ENCODE measurements at places on chromosomes 2 and 18.

DNA sequence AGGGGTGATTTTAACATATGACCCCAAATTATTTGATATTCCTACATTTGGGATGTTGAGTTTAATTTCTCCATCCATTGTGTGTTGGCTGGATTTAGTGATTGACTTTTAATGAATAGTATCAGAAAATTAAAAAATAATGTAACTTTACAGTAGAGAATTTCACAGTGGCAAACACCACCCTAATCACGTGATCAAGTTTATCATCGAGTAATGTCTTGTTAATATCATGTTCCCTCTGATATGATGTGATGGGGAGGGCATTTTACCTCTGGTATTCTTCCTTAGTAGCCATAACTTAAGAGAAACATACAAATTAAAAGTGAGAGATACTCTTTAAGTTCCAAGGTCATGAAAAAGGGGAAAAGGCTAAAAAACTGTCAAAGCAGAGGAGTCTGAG is 602.0 kb upstream of the CELF4 start:
- DNase-seq: no peak

GRCh38 chr2:231902598-231902997 is 23.6 kb downstream of the NPPC start:
- no peak for DNase-seq

- no peak for DNase-seq
Observed at GRCh38 chr2:48719480-48720177, 35.9 kb downstream of the LHCGR start.

GRCh38 chr2:52345676-52346075 is 1313.7 kb upstream of the NRXN1 start:
- DNase-seq: no peak

- DNase-seq: no peak
Observed at GRCh38 chr18:24917767-24918166, 434.2 kb downstream of the ZNF521 start.

DNA sequence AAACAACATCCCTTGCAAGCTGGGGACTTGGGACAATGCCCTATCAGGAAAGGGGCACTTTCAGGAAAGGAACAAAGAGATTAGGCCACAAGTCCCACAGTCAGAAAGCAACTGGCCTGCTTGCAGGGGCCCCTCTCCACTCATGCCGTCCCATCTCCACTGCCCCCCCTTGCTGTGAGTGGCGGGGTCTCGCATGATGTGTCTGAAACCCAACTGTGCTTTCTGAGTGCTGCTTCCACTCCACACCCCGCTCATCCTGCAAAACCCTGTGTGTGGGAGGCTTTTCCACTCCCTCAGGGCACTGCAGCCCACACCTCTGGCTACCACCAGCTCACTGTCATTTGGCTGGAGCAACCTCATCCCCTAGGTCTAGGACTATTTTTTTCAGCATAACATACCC is 7.9 kb downstream of the HS6ST1 start:
- DNase-seq: no peak

DNA sequence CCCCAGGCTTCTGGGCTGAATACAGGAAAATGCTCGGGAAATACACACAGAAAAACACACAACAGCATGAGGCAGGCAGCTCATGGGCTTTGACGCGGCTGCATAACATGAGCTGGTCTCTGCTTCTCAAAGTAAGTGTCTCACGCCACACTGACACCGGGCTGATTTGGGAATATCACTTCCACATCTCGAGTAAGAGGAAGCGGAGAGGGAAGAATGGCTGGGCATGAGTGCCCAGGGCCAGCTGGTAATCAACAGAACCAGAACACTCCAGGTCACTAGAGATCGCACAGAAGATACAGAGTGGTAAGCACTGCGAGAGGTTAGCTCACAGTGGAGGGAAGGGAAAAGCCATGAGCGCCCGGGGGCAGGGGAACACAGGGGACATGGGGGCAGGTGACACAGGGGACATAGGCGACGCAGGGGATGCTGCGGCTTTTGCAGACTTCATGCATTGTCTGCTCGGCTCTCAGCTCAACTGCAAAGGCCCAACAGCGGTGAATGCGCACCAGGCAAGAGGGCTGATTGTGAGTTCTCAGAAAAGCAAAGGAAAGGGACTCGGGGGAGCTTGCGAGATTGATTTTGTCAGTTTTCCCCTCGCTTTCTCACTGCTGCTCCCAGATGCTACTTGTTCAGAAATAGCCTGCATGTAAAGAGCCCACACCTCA is 141.4 kb downstream of the MBP start:
- DNase-seq: no peak

Measured in stimulated activated CD4-positive, alpha-beta T cell treated with anti-CD3 and anti-CD28 coated beads, Interleukin-15, amount 100 ng/mL, for 1 hour (primary cell).